ENCODE measurements at places on chromosomes 11 and 22.

DNA sequence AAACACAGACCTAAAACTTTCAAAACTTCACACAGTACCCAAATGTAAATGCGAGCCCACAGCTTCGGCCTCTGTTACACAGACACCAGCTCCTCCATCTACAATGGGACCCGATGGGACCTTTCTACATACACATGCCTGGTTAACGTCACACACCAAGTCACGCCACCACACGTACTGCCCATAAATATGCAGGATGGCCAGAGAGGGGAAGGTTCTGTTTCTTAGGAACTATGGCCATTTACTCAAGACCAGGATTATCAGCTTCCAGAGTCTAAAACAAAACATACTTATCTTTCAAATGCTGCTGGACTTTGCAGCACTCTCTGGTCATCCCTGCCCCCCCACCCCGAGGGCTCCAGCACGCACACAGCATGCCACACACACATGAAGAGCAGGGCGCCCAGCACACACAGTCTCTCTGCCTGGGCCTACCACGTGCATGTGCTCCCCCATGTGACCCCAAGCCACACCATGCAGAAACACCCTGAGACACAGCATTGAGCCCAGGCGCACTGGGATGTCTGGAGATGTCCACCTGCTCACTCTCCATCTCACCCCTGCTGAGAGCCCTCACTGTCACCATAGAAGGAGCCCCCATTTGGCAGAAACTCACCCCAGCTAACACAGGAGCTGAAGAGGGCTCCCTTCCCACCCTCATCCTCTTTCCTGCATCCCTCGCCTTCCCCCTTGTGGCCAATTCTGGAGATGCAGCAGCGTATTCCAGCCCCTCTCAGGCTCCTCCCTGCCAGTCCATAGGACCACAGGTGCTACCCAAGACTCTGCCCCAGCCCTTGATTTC, 61.8 kb downstream of the SLC22A12 start:
- peak; percentile 38 for DNase-seq

DNA sequence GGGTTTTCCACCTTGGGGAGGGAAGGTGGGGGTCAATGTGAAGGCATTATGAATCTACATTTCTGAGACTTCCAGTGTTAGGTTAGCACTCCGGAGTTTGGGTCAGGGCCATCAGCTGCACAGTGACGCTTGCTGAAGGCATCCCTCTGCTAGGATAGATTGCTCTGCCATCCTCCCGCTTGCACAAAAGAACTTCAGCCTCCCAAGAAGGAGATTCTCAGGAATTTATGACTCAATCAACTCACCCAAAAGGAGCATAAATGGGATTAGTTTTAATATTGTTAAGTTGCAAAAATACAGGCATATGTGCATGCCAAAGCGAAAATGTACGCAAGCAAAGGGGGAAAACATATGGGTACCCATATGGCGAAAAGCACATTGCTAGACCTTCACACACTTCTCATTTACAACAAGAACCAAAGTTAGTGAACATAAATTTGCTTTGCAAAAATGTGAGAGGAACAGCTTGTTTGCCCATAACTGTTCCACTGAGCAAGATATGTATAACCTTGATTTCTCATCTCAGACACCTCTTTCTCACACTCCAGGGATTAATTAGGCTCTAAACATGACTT, 1013.0 kb downstream of the OPCML start:
- DNase-seq: no peak

DNA sequence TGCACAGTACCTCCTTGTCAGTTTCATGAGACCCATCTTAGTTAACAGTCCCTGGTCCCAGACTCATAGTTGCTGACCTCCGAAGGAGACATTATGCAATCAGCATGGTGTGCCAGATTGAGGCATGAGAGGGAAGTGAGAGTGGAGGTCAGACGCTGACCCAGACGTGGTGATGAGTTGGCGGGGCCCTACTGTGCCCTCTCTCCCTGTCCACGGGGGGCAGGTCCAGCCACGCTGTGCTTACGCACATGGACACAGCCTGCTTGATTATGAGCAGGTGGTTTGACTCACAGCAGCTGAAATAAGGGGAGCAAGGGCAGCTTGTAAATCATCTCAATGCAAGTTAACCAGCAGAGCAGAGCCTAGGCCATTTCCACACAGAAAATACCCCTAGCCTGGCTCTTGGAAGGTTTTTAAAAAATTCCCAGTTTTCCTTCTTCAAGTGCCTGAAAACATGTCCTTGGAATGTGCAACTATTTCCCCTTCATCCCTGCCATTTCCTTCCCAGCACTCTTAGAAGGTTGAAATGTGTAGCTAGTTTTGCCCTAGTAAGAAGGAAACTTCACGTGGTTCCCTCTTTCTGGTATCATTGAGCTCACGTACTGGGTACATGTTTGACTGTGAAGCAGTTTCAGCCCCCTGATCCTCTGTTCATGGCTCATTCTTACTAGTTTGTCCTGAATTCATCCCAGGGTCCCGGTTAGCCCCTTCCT, 122.6 kb upstream of the SORL1-AS1 start:
- no peak for DNase-seq

DNA sequence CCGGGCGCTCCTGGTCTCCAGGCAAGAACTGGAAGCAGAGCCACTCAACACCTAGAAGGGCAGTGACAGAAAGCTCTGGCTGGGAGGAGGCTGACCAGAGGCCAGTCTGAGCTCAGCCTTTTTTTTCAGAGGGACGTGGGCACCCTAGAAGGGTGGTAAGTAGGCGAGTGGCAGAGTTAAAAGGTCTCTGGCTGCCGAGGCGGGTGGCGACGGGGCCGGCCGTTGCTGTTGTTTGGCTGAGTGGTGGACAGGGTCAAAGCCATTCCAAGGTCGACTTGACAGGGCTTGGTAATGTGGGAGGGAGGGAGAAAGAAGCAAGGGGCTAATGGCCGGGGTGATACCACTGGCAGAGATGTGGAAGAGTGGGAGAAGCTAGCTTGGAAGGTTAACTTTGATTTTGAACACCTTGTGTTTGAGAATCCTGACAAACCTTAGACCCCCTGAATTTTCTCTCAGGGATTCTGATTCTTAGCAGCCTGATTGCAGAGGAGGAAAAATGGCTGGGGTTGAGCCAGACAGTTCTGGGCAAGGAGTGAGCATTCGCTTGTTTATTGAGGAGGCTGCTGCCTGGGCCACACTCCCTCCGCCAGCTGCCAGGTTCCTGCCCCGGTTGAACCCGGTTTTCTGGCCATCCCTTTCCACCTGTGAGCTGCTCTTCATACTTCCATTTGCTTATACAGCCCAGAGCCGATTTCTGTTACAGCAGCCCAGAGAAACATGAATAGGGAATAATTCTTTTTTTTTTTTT, 868 bp upstream of the SYCE3 start:
- DNase-seq: no peak

DNA sequence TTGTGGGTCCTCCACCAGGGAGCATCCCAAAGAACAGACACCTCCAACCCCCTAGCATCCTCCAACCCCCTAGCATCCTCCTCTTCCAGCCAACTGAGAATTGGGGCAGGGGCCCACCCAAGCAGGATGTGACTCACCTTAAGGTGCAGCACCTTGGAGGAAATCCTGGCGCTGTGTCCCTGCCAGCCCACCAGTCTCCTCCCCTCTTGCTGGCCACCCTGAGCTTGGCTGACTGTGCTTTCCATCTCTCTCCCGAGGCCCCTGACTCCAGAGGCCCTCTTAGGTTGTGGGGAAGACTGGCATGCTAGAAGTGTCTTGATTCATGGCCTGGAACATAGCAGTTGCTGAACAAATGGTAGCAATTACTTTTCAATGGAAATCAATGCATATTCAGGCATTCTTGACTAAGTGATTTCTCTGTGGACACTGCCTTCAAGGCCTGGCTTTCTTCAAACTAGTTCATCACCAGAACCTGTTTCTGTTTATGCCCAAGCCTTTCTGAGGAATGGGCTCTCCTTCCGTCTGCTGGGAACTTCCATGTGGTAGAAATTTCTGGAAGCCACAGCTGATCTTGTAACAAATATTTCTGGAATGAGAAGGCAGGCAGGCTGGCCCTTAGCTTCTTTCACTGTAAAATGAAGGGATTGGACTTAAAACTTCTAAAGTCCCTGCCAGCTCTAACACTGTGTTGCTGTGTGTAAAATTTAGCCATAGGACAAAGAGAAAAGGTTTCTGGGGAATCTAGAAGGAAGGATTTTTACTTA, 60.5 kb downstream of the CEP164 start:
- DNase-seq: no peak

DNA sequence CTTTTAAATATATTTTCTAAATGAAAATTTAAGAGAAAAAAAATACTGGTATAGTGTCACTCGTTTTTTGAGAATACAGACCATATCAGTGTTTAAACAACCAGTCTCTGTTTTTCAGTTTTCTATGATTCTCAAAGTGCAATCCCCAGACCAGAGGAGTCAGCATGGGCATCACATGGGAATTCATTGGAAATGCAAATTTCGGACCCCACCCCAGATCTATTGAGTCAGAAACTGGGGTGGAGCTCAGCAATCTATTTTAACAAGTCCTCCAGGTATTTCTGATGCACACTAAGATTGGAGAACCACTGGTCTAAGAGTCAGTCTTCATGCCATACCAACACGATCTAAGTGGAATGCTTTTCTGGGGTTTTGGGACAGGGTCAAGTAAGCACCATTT, 66.1 kb downstream of the FAR1 start:
- DNase-seq: no peak

GRCh38 chr22:45007391-45008185, 2.2 kb downstream of the PHF21B start:
- no peak for DNase-seq

GRCh38 chr11:120900643-120901042, 123.3 kb upstream of the TBCEL start:
- no peak for DNase-seq
